HCEC 1CT (cell line): ENCODE measurements at places on chromosomes 2 and 18.

DNA sequence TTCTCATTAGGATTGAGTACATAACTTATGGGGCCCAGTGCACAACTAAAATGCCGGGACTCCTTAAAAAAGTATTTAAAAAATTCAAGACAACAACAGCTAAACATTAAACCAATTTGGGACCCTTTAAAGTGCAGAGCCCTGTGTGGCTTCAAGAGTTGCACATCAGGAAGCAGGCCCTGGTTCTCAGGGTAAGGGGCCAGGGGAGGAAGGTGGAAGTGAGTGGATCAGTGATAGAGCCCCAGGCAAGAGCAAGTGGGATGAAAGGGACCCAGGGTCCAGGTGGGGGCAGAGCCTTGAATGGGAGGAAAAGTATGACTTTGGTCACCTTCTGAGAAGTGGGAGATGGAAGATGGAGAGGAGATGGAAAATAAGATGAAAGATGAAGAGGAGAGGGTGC lies 2.3 kb upstream of the FHOD3 start:
- no peak for DNase-seq

DNA sequence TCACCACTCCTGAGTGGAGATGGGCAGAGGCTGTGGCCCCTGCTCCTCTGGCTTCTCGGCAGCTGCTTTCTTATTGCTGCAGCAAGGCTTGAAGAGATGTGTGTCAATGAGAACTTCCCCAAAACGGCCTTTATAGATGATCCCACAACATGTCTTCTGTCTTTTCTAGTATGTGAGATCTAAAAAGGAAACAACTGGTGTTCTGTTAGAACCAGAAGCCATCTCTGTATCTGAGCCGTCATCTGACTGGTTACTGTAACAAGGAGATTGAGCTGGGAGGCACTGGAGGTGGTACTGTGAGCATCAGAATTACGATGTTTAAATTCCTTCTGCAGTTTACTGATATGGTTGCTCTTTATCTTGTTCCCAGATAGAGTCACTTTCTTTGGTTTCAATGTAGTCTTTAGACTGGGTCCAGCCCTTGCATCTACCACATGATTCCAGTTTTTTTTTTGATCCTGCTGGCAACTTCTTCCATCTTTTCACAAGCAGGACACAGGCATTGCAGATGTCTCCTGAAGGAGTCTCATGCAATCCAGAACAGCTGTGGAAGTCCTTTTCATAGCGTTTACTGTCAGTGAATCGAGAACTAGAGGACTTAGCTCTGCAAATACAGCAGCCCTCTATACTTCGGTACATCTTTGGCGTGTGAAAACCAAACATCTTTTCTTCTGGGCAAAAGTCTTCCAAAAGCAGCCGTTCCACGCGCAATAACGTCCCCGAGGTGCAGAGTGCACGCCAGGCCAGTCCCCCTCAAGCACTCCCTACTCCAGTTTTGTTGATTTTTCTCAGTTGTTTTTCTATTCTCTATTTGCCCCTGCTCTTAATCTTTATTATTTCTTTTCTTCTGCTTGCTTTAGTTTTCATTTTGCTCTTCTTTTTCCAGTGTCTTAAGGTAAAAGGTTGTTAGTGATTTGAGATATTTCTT lies 29.7 kb downstream of the TAF4B start:
- DNase-seq: no peak

GRCh38 chr2:8597094-8597493 lies 84.8 kb upstream of the ID2 start:
- DNase-seq: no peak

GRCh38 chr2:42435628-42436027 lies 58.2 kb downstream of the KCNG3 start:
- DNase-seq: no peak

DNA sequence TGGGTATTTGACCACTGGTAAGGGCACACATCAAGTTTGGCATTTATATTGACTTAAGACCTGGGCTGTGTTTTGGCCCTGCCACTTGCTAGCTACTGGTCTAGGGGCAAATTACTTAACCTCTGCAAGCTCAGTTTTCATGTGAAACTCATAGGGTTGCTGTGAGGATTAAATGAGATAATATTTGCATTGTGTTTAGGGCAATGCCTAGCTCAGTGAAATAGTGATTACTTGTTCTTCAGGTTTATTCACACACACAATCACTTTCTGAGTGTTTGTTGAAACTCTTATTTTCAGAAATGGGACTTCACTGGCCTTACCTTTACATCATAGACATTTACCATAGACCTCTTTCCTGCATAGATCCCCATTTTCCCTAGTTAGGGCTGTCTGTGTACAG lies 12.3 kb downstream of the CERS6 start:
- no peak for DNase-seq

DNA sequence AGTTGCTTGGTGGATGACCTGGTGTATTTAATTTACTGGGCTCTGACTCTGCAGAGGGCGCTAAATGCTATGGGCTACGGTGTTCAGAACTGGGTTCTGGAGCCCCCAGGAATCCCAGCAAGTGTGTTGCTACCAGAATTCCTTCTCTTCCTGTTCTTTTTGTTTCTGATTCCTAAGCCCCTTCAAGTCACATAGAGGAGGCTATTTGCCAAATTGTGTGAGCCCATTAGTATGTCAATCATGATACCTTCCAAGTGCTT lies 358.2 kb upstream of the SPRED2 start:
- no peak for DNase-seq

GRCh38 chr2:55718165-55719008 lies 24.7 kb upstream of the PNPT1 start:
- peak; percentile 64 for DNase-seq

GRCh38 chr2:20473128-20473527 lies 26.3 kb downstream of the RHOB start:
- DNase-seq: no peak

- peak; percentile 91 for DNase-seq
Observed at GRCh38 chr2:23445450-23445868, 60.5 kb downstream of the KLHL29 start.

DNA sequence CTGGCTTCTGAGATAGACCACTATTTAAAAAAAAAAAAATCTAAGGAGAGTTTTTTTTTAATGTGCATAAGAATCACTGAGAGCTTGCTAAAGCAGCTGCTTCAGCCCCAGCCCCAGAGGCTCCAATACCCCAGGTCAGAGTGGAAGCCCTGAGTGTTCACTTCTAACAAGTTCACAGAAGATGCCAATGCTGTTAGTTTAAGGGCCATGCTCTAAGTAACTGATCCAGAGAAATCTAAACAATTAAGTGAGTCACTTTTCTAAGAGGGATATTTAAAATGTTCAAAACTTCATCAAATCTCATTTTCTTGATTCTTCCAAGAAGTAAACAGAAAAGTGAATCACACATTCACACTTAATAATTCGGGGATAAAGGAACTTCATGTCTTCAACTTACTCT lies 126.4 kb upstream of the CD226 start:
- DNase-seq: peak; percentile 60

GRCh38 chr2:120204022-120204405 lies 19.2 kb downstream of the TMEM185B start:
- no peak for DNase-seq

DNA sequence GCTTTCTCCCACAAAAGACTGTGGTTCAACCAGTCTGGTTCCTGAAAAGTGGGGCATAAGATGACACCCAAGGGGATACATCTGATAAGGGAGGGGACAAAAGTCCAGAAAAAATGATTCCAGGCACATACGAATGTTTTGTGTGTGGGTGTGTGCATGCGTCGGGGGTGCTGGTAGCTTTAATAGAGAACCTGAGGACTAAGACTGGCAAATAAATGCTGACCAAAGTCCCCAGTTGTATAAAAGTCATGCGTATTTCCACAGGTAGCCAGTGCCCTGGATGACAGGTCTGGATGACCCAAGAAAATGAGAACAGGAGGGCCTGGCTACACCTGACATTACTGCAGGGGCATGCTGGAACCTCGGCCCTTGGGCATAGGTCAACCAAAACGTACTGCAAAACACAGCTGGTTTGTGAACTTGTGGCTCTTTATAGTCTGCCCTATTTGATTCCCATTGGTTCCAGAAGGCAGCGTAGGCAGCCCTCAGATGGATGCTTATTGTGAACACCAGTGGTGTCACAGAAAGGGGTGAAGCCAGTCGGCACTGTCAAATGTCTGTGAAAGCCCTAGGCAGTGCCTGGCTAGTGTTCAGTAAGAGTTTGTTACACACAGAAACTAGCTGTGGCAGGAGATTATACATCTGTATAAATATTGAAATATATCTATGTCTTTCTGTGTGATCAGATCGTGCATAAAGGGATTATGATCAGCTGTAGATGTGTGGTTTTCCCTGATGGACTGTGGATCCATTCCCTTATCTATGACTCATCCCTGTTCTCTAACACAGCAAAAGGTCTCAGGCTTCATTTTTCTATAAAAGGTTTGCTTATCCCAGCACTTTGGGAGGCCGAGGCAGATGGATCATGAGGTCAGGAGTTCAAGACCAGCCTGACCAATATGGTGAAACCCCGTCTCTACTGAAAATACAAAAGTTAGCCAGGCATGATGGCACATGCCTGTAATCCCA lies 58.3 kb downstream of the INSIG2 start:
- DNase-seq: no peak

DNA sequence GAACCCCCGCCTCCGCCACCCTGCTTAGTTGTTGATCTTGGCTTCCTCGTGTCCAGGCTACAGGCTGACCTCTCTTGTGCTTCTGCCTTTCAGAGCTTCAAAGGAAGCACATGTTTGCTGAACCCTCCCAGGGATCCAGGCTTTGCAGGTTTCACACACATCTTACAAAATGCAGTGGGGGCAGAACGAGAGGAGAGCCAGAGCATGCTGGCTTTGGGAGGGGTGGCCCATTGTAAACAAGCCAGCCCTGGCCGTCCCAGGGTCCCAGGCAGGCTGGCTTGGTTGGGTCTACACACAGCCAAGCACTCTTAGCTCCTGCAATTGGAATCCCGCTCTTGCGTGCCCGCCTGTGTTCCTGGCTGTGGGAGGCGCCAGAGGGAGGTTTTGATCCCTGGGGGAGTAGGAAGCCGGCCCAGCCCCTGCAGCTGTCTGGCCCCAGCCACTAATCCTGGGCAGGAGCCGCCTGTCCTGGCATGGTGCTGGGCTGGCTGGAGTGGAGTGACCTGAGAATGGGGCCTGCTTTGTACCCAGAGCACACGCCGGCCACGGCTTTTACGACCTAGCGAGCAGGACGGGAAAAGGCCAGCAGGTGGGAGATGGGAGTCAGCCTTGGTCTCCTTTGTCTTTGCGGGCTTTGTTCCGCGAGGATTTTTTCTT lies 53.9 kb downstream of the SH3BP4 start:
- no peak for DNase-seq

- no peak for DNase-seq
Observed at GRCh38 chr2:9149726-9150567, 56.7 kb upstream of the ASAP2 start.

- DNase-seq: no peak
Observed at GRCh38 chr2:28401948-28402550, 9.4 kb downstream of the FOSL2 start.

- DNase-seq: no peak
Observed at GRCh38 chr2:186443851-186444250, 42.2 kb upstream of the ZC3H15 start.

DNA sequence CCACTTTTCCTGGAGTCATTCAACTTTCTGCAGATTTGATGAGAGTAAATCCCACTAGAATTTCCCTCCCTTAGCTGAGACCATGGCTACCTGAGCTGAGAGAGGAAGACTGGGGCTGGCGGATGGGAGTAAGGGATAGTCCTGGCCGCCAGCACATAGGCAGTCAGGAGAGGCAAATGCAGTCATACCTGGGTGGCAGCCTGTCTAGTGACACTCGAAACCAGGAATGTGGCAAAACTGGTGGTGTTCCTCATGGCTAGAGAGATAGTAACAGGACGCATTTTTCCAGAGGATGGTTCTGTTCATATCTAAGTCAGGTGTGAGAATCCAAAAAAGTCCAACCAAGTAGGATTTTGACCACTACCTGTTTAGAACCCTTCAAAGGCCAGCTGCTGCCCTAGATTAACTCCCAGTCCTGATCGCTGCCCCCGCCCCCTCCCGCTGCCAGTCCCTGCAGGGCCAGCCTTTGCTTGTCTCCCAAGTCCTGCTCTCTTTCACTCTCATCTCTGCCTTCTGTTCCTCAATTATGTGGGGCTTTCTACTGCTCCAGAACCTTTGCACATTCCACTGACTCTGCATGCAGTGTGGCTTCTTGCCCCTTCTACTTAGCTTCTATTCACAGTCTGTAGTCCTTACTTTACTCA lies 17.4 kb upstream of the SCG2 start:
- no peak for DNase-seq
